ENCODE measurements at places on chromosomes 3 and 15.

- DNase-seq, result no peak
These were observed 441.4 kb upstream of the AGTR1 start for GRCh38 chr3:148255981-148256969.

- DNase-seq, result no peak
These were observed 861.6 kb downstream of the ROBO1 start for GRCh38 chr3:78906245-78906644.

- no peak for DNase-seq
These were observed 2.4 kb downstream of the RPL39L start for GRCh38 chr3:187136936-187137335.

GRCh38 chr3:20523293-20523692 is 337.3 kb upstream of the SGO1 start:
- no peak for DNase-seq

DNA sequence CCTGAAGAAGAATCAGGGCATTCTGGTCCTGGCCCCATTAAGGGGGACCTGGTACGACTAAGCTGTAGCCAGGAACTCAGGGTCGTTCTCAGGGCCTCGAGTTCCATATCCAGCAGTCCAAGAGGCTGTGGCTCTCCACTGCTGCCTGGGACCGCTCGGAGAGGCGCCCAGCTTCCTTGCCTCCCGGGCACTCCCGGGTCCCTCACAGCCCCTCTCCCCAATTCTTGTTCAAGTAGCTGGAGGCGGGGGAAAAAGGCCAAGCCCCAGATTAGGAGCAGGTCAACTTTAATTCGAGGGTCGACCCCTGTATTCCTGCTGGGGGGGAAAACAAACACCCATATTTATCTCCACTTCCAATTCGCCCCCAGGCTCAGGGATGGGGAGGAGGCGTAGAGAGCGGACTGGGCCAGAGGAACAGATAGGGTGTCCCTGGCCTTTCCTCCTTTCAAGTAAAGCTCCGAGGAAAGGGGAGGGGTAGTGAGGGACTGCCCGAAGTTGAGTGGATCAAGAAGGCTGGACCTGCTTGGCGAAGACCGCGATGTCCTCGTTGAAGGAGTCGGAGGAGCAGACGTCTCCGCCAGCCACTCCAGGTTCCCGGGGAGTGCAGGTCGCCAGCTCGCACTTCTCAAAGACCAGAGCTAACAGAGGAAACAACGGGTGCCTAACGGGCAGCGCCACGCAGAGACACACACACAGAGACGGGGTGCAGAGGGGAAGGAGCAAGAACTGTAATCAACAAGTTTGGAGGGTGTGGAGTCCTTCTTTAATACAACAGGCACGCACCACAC is 4.4 kb downstream of the MEIS2 start:
- no peak for DNase-seq

DNA sequence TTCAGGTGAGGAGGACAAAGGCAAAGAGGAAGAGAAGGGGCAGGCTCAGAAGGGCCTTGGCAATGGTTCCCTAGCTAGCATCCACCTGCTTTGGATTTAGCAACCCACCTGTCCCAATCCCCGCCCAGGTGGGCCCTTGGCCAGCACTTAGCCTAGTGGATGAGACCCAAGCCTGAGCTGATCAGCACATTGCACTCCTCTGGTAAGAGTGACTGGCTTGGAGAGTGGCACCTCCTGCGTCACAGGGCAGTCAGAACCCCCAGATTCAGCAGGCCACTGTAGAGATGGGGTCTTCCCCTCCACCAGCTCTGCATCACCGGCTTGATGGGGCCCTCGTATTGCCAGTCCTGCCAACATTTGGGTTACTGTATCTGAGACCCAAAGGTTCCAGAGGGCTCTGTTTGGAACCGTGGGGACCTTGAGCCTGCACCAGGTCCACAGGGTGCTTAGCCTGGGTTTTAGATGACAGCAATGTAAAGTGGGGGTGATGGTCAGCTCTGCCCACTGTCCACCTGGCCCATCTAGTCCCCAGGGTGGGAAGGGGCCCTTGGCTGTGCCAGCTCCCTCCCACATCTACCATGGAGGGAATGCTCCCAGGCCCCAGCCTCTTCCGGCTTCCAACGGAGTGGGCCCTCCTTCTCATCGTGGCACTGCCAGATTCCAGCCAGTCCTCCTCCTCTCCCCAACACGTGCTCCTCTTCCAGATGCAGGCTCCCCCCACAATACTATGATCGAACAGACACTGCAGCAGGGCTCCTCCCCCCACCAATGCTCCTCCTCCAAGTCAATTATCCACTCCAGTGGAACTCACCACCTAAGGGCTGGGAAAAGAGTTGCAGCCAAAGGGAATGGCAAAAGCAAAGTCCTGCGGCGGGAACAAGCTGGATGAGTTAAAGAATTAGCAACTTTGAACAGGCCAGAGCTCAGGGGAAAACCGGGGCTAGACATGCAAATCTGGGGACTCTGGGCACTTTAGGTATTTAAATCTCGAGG is 45.7 kb downstream of the LHFPL4 start:
- DNase-seq, result no peak

- DNase-seq, result no peak
These were observed 140.8 kb downstream of the TP63 start for GRCh38 chr3:189771842-189772450.

GRCh38 chr15:80549191-80549590 is 145.0 kb downstream of the ARNT2 start:
- DNase-seq, result no peak

DNA sequence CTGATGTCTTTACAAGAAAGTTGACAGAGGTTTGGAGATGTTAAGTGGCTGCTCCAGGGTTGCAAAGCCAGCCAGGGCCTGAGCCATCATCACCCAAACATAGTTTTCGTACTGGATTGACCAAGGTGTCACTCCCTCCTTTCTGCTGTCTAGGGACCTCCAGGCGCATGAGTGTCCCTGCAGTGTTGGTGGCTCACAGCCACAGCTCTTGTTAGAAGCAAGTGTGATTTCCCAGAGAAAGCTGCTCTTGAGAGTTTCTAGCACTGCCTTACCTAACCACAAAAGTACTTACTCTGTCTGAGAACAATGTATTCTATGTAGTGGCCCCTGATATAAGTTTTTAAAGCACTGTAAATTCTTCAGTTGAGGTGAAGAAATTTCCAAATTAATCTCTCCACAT is 144.1 kb downstream of the SOX2 start:
- no peak for DNase-seq

DNA sequence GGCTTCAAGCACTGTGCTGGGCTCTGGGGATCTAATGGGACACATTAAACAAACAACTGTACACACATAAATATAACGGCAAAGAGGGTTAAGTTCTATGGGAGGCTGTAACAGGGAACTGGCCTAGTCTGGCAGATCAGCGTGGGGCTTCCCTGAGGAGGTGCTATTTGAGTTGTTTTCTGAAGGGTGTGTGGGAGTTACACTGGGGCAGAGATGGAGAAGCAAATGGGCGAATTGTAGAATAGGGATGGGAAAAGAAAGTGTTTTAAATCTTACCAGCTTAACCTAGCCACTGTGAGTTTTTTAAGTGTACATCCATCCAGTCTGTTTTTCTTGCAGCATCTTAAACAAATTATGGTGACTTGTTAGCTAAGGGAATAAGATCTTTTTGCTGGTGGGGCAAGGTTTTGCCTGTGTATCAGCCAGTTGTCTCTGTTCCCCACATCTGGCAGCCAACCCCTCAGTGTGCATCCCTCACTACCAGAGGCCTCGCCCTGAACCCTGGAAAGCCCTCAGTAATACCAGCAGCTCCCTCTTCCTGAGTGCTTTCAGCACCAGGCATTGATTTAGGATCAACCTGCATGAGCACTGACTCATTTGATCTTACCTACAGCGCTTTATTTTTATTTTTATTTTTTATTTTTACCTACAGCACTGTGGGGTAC is 10.9 kb upstream of the IL16 start:
- no peak for DNase-seq

- DNase-seq, result no peak
These were observed 28.1 kb upstream of the SLC35G2 start for GRCh38 chr3:136790786-136791185.

DNA sequence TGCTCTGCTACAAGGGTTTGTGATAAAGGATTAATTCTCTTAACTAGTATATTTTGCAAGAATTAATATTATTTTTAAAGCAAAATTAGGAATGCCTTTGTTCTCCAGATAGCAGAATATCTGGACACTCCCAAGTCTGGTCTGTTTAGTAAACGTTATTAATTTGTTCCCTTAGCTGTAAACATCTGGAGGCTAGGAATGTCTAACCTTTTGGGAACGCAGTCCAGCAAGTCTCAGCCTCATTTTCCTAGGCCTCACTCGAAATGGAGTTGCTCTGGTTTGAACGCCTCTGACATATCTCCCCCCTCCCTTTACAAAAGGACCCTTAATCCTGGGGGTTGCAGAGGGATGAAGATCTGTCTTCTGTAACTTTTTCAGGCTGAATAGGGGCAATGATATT is 59.3 kb upstream of the WNT7A start:
- no peak for DNase-seq

GRCh38 chr15:68334661-68335124 is 57.1 kb downstream of the FEM1B start:
- DNase-seq, result no peak

- no peak for DNase-seq
These were observed 401.5 kb downstream of the ZBTB20 start for GRCh38 chr3:114745322-114746240.

GRCh38 chr15:69131362-69132220 is 28.8 kb upstream of the GLCE start:
- DNase-seq, result no peak

DNA sequence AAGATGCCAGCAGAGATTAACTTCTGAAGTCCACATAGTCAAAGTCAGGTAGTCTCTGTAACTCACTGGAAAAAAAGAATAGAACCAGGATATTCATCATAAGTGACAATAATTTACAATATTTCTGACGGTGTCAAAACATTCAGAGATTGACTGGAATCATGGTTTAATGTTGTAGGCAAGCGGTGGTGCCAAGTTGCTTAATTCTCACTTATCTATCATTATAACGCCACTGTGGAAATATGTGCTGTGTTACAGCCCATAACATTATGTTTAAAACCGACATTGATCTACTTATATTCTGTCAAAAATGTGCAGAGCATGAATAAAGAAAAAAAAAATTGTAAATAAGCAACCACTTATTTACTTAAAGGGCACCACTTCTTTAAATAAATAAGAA is 801.7 kb downstream of the DIPK2A start:
- DNase-seq, result no peak

DNA sequence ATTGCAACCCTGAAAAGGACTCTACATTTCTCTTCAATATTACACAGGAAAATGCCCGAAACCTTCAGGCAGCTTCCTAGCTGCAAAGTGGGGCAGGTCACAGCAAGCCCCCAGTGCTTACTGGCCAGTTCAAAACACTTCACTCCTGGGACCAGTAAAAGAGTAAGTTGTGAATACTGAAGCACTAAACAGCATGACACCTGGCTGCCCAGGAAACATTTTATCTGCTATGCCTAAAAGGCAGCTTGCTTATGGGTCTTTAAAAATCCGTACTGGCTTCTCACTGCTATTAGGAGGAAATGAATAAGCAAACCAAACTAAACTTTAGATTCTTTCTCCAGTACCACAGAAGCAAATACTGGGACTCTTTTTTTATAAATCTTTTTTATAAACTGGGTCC is 457.9 kb upstream of the ALCAM start:
- no peak for DNase-seq

- no peak for DNase-seq
These were observed 4.8 kb upstream of the CSK start for GRCh38 chr15:74776821-74777768.

DNA sequence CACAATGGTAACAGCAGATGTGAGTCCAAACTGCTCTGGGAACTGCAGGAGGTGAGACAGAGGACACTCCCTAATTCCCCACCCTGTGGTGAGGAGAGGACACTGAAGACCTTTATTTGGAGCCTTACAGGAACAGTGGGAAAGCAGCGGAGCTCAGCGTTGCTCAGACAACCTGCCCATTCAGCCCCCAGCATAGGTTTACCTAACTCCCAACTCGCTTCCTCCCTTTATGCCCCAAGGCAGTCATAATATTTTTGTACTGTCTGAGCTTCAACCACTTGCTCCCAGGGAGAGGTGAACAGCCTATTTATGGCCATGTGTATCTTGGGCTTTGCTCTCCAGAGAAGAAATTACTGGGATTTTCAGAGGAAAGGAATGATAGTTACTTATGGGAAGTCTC is 34.1 kb downstream of the SHC4 start:
- no peak for DNase-seq

DNA sequence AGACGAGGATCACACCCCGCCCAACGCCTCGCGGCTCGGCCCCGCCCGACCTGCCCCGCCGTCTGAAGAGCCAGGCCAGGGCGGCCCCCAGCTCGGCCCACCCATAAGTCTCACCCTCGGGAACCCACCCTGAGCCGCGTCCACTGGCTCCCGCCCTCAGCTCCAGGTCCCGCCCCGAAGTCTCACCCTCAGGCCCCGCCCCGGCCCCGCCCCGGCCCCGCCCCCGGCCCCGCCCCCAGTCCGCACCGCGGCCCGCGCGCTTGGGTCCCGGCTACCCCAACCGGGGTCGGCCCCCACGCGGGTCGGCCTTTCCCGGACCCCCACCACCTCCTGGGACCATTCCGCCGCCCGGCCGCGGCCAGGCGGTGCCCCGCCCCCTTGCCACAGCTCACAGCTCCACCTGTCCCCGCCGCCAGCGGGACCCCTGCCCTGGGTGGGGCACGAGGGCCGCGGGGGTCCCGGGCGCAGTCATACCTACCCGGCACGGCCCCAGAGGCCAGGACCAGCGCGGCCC is 489 bp downstream of the CSPG5 start:
- DNase-seq, result no peak

DNA sequence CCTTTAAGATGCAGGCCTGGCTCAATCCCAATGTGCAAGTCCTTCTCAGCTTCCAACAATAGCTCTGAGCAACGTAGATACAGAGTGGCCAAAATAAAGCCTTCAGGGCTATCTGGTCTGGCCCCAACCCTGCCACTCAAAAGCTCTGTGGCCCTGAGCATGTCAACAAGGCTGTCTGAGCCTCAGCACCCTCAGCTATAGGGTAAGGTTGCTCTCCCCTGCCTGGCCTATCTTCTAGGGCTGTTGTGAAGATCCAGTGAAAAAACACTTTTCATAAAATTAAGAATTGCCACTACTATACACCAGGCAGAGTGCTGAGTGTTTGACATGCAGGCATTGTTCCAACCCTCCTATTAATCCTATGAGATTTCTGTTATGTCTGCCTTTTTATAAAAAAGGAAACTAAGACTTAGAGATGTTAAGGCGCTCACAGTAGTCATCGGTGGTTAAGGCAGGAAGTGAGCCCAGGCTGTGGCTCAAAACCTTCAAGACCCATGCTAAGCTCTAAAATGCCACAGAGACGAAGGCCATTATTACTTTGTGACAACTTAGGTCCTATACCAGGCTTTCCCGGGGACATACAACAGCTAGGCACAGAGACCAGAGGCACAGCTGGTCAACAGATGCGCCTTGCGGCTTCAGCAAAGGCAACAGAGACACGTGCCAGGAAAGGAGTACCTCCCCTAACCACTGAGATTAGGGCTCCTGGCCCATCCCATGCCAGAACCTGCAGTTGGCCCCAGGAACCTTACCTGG is 5.1 kb downstream of the POLG start:
- no peak for DNase-seq

GRCh38 chr3:62604751-62605351 is 231.5 kb upstream of the FEZF2 start:
- no peak for DNase-seq
